ENCODE measurements at places on chromosomes 11 and 22.

DNA sequence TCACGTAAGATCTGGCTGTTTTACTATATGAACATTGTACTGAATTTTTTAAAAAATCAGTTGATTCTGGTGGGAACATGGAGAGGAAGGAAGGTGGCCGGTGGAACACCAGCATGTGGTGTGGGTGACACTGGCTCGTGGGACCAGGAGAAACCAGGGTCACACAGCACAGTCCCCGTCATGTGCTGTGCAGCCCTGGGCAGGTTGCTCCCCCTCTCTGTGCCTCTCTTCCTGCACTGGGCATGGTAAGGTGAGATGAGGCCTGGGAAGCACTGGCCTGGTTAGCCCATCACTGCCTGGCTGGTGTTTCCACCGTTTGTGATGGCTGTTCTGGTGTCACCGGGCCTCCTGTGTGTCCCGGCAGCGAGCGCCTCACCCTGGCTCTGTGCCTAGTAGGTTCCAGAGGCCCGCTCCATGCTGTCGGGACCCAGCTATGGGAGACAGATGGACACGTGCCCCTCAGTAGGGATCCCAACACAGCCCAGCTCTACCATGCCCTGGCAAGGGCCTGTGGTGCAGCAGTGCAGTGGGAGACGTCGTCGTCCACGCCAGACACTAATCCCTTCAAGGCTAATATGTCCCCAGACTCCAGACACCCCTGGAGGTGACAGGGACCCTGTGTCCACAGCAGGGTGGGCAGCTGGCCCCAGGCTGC, 88.2 kb upstream of the LINC01488 start:
- no peak for DNase-seq

DNA sequence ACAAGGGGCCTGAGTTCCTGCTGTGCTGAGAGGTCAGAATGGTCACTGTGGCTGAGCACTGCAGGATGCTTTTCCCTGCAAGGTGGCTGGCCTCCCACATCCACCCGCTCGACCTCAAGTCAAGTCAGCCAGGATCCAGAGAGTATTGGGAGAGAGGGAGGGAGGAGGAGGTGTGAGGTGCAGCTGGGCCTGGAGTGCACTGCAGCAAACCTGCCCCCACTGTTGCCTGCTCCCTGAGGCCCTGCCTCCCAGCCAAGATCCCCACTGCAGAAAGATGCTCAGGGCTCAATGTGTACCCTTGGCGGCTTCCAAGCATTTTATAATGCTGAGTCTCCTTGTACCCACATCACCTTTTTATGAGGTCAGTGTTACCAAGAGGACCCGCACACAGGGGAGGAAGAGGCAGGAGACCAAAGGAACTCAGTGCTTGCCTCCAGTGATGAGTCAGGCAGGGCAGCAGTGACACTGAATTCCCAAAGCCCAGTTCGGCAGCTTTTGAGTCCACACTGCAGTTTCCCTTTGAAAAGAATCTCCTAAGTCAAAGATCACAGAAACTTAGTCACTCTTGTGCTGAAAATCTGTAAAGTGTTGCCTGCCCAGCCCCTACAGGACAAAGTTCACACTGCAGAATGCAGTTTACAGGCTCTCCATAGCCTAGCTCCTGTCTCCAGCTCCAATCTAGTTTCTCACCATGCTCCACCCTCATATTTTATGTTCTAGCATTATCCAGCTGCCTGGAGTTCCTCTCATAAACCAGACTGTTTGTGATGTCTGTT, 3.1 kb downstream of the ENDOD1 start:
- DNase-seq, result no peak

DNA sequence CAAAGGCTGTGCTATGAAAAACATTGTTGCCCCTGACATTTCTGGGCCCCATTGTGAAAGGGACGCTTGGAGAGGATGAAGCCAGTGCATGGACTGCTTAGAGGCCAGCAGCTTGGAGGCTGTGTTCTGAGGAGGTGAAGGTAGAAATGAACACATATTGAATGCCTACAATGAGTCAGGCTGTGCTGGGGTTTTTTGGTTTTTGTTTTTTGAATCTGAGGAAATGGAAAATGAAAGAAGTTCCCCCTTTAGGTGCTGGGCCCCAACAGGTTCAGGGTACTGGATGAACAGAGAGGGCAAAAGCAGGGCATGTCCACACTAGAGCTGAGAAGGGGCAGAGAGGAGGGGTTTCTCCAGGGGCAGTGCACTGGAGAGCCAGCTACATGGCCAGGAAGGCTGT, 166.1 kb upstream of the API5 start:
- no peak for DNase-seq

DNA sequence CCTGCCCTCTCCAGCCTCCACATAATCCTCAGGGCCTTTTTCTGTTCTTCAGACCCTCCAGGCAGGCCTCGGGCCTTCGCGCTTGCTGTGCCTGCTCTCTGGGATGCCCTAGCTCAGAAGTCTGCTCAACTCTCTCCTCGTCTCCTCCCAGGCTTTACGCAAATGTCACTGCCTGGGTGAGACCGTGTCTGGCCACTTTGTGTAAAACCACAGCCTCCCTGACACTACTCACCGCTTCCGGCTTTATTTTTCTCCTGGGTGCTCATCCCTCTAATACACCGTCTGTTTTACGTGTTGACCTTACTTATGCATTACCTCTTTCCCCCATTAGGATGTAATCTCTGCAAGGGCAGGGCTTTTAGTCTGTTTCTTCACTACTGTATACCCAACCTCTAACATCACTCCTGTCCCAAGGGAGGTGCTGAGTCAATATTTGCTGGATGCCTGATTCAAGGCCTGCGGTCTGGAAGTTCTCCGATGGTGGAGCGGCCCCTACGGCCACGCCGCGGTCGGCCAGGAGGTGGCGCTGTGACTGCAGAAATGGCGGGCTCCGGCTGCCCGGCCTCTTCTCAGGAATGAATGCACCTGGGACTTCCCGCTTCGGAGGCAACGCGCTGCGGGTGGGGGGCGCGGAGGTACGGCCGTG, 58.2 kb upstream of the THY1 start:
- peak; percentile 67 for DNase-seq

DNA sequence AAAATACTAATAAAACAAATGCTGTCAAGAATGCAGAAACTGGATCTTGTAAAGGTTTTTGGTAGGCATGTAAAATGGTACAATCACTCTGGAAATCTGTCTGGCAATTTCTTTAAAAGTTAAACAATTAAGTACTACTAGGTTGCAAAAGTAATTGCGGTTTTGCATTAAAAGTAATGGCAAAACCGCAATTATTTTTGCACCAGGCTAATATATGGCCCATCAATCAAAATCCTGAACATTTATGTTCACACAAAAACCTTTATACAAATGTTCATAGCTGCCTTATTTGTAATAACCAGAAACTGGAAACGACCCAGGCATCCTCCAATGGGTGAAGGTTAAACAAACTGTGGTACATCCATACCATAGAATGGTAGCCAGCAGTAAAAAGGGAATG, 24.6 kb upstream of the ZDHHC13 start:
- no peak for DNase-seq

GRCh38 chr11:20759541-20759940, 90.2 kb downstream of the NELL1 start:
- no peak for DNase-seq

DNA sequence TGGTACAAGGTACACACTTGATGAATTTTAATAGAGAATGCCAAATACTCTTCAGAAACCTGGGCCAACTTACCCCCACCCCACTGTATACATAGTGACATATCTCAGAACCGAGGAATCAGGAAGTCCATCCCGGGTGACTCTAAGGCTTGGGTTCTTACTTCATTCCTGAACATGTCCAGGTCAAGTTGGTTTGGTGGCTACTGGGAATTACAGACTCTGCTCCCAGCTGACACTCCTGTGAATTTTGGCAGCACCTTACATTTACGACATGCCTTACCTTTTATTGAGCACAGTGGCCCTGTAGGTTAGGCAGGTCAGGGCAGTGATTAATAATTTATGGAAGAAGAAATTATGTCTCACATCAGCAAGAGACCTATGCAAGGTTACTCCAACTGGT, 70.1 kb upstream of the LDLRAD3 start:
- no peak for DNase-seq

- no peak for DNase-seq
Measured at GRCh38 chr11:115645631-115646317, 141.6 kb upstream of the CADM1 start.

DNA sequence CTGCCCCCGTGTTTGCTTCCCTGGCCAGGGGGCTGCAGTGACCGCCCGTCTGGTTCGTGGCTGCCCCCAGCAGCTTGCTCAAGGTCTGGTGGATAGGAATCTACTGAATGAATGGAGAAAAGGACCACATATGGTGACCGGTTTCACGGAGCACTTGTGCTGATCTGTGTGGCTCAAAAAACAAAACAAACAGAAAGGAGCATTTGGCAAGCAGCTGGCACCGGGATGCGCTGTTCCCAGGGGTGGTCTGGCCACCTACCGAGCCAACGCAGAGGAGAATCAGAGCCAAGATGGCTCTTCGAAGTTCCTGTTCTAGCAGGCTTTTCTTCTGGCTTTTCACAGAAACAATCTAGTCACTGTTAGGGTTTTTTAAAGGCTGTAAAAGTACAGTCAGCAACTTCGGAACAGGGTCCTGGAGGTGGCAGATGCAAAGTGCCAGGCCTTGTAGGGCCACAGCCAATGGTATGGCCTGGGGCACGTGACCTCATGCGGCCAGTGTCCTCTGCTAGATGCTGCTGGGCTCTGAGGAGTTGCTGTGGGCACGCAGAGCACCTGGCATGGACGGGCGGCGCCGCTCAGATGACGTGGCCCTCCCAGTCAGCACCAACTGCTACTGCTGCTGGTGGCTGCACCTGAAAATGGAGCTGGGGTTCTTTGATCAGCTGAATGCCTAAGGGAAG, 27.3 kb upstream of the PACSIN2 start:
- no peak for DNase-seq

DNA sequence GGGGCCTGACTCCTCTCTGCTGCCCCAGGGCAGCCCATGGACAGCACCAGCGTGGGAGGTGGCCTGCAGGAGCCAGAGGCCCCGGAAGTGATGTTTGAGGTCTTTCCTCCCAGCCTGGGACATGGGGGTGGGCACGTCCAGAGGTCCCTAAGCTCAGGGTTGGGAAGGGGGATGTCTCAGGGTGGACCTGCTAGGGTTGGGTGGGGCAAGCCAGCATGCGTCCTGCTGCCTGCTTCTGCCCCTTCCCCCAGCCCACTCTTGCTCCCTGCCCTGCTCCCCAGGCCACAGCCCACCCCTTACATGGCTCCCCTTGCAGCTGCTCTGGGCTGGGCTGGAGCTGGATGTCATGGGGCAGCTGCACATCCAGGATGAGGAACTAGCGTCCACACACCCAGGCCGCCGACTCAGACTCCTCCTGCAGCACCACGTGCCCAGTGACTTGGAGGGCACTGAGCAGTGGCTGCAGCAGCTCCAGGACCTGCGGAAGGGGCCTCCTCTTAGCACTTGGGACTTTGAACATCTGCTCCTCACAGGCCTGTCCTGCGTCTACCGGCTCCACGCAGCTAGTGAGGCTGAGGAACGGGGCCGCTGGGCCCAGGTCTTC, 1.3 kb downstream of the FAM180B start:
- DNase-seq, result no peak

GRCh38 chr11:120771551-120772060, 252.3 kb upstream of the TBCEL start:
- no peak for DNase-seq

DNA sequence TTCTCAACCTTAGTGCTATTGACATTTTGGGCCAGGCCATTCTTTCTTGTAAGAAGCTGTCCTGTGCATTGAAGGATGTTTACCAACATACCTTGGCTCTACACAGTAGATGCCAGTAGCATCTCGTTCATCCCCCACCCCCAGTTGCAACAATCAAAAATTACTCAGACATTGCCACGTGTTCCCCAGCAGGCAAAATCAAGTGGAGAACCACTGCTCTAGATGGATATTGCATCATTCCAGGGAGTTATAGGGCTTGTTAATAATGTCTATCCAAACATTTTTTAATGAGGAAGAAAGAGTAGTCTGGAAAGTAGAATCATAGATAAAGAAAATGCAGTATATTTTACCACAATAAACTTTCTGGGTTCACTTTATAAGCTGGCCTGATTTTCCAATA, 64.1 kb downstream of the PRMT3 start:
- no peak for DNase-seq

- no peak for DNase-seq
Measured at GRCh38 chr11:79440571-79441460, at the start of gene TENM4. Gene TENM4, minus strand, starts transcription at chr11:79441030. Its CDS starts 371,086 bp downstream, at chr11:79069944.

DNA sequence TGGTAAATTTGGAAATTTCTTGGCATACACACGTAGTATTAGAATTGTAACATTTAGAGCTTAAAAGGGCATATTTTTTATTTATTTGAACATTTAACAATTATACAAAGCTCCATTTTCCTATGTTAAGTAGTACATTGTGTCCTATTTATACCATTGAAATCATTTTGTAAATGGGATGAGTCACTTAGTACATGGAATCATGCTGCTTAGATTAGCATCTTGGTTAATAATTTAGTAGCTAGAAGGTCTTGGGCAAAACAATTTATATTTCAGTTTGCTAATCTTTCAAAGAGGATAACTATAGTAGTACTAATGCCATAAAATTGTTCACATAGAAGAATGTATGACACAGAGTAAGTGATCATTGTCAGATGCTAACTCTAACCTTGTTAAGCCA, 450.1 kb upstream of the LUZP2 start:
- DNase-seq, result no peak

DNA sequence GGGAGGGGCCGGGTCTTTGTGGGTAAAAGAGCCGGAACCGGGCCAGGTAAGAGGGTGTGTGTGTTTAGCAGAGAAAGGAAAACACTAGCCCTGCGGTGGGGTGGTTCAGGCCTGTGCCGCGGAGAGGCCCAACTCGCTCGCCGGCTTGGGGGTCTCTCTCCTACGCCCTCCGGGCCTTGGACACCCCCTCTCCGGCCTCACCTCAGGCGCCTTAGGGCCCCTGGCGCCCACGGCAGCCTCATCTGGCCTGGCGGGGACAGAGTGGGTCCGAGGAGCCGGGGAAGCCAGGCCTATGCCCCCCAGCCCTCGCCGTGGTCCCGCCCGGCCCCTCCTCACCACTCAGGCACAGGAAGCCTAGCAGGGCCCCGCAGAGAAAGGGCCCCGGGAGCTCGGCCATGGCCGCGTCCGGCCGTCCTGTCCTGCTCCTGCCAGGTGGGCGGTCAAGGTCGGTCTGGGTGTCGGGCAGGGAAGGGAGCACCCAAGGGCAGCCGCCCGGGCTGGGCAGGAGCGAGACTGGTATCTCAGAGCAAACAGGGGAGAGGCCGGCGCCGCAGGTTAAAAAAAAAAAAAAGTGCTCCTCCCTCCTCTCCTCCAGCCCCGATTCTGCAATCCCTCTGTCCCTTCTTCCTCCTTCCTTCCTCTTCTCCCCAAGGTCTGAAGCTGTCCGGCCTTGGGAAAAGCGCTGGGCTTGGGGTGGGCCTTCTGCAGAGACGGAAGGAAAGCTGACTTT, at the start of gene VSIG2:
VSIG2 (minus strand) TSS at position 515 of the 730 bp plus-strand sequence; CDS start at position 397, 118 bp downstream.
- DNase-seq, result no peak

DNA sequence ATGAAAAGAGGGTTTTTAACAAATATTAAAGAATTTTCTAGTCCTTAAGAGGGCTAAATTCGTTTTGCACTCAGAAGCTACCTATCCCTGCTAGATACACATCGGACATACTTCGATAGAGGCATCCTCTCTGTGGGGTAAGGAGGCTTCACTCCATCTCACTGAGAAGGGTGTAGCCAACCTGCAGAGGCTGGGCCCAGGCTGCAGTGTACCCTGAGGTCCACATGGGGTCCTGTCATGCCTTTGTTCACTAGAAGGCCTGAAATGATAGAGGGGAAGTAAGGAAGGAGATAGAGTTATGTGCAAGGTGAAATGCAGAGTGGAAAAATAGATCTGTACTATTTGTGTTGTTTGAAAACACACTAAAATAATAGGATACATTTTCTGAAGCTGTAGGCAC, 45.6 kb downstream of the IGSF9B start:
- DNase-seq, result no peak

- DNase-seq, result no peak
Measured at GRCh38 chr22:38490915-38491314, 15.2 kb downstream of the DDX17 start.
